GM13976 (cell line): ENCODE measurements at places on chromosomes 2 and 18.
A peak's percentile ranks its signal among the peaks of the same experiment; 100 is the strongest.

DNA sequence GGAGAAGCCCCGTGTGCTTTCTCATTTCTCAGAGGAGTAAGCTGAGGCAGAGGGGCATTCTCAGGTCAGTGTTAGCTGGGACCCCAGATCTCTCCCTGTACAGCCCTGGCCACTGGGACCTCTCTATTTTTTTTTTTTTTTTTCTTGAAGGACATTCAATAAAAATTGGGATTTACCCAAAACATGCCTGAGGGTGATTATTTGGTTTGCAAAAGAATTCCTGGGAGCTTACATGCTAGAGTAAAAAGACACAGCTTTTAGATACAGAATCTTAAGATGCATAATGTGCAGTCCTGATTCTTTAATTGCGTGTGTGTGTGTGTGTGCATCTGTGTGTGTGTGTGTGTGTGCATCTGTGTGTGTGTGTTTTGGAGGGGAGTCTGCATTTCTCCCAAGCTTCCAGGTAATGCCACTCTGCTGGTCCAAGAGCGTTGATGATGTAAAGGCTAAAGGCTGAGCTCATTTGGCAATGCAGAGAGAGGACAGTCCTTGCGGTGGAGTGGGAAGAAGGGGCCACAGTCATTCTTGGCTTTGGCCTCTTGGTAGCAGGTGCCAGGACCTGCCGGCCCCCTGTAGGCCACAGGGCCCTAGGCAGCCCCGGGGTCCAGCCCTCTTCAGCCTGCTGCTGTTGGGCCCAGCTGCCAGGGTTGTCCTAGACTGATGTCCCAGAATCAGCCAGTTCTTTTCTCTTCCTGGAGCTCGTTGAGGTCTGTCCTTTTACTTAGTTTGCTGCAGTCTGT, 74.1 kb upstream of the MCFD2 start:
- DNase-seq = no peak

- peak; percentile 66 for DNase-seq
Observed at GRCh38 chr2:8551622-8552074, 130.2 kb upstream of the ID2 start.

- DNase-seq = no peak
Observed at GRCh38 chr2:180033993-180034894, 27.1 kb upstream of the CWC22 start.

DNA sequence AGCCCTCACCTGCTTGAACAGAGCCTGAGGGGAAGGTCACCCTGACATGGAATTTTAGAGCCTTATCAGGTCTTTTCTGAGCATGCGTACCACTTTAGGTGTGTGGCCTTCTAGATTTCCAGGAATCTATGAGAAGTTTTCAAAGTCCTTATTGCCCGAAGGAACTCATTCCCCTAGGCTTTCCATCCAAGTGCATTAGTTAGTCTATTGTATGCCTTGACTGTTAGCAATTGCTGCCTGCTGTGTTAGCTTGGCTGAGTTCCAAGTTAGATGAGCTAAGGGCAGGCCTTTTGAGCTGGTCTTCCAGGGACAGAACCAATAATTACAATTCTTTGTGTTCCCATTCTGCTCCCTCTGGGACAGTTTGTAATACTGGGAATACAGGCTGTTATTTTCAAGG, 30.8 kb upstream of the PUM2 start:
- DNase-seq = no peak

DNA sequence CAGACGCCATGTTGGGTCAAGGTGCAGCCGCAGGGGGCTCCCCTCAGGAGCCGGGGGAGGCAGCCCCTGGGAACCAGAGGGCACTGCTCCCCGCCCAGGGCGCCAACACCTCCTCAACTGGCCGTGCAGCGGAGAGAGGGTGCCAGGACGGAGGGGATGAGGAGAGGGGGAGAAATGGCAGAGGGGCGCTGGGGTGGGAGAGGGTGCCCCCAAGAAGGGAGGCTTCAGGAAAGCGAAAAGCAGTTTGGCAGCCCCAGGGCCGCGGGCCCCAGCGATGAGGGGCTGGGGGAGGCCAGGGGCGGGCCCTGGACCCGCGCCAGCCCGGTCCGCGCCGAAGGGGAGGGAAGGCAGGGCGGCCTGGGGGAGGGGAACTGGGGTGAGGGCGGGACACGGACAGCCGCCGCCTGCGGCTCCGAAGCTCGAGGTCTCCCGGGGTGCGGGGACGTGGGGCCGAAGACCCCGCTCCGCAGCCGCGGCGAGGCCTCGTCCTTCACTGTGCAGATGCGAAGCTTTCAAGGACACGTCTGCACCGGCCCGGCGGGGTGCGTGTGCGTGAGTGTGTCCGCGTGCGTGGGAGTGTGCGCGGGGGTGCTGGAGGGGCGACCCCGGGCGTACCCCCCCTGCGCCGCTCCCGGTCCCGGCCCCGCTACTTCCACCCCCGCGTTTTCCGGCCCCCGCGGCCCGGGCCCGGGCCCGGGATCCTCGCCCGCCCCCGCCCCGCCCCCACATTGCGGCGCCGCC, 1.4 kb downstream of the DNMT3A start:
- DNase-seq = peak; percentile 51

- no peak for DNase-seq
Observed at GRCh38 chr2:40034801-40035200, 255.7 kb upstream of the THUMPD2 start.

DNA sequence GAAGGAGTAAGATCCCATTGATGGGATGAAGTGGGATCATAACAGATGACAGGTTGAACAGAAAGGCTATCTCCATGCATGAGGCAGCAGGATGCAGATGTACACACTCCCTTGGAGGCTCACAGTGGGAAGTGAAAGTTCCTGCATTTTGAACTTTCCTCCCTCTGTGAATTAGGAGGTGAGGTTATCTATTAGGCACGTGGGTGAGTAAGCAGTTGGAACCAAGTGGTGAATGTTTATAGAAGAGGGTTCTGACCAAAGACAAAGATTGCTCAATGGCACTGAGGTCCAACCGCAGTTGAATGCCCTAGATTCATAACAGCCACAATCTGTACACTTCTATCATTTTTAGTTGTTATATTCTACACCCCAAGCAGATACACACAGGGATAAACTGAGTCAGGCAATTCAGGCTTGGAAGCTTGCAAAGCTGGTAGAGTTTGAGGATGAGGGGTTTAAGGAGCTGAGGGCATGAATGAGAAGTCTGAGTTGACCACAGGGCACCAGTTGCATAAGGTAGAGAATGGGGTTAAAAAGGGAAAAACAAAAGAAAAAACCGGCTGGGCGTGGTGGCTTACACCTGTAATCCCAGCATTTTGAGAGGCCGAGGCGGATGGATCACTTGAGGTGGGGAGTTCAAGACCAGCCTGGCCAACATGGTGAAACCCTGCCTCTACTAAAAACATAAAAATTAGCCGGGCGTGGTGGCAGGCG, 7.1 kb upstream of the KCMF1 start:
- DNase-seq = no peak

GRCh38 chr18:50790241-50790640, 29.6 kb downstream of the MRO start:
- DNase-seq = no peak

GRCh38 chr2:159971365-159972152, 90.9 kb downstream of the PLA2R1 start:
- no peak for DNase-seq

DNA sequence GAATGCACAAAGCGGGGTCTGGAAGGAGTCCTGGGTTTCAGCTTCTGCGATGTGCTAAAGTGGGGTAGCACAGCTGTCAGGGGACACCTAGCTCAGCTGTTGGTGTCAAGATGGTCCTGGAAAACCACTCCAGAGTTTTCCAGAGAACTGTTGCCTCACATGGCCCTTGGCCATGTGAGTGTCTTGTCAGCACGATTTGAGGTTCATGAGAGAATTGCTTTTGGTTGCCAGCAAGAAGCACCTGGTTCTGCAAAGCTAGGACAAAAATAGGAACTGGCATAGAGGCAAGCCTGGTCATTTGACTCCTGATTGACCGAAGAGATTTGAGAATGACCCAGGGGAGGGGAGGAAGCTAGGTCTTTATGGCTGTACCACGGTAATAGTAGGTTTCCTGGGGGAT, 50.4 kb upstream of the CTLA4 start:
- no peak for DNase-seq

DNA sequence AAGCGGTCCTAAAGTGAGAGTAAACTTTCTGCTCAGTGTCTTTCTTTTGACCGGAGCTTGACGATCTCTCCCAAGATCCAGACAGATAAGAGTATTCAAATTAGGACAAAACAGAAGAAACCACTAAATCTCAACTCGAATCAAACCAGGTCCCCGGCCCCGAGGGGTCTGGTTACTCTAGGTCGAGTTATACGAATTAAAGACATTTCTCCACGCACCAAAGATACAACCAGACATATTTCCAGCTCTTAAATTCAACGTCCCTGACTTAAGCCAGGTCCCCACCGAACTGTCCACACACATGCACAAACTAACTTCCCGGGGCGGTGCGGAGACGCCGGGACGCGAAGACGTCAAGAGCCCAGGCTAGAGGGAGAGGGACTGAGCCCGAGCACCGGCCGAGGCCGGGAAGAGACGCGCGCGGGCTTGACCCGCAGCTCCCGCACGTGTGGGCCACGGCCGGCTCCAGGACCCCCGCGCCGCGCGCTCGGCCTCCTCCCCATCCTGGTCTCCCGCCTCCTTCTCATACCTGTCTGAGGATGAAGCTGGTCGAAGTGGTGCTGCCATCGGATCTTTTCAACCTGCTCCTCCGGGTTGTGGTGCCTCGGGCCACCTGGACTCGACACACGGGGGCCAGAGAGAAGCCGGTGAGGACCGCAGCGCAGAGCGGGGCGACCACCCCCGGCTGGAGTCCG, 896 bp downstream of the CACNB4 start:
- DNase-seq = peak; percentile 71

DNA sequence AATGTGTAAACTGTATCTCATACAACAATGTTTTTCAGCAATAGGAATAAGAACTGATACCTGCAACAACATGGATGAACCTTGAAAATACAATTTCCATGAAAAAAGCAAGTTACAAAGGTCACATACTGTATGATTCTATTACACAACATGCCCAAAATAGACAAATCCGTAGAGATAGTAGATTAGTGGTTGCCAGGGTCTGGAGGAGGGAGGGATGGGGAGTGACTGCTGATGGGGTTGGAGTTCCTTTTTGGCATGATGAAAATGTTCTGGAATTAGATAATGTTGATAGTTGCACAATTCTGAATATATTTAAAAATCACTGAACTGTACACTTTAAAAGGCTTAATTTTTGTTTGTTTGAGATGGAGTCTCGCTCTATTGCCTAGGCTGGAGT, 33.8 kb downstream of the UBXN4 start:
- no peak for DNase-seq

DNA sequence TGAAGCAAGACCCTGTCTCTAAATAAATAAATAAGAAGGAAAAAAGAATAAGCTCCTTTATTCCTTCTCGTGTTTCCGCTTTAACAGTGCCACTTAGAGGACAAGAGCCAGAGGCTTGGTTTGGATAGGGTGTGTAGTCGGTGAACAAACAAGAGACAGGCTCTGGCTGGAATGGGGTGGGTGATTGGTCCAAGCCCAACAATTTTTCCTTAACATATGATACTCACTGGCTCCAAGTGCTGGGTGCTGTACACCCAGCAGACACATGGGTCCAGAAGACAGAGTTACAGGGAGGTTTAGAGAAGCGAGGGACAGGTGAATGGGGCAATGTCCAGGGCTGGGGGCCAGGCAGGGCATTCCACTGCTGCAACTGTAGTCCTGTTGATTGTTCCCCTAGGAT, 77.8 kb downstream of the NCAPH start:
- no peak for DNase-seq

DNA sequence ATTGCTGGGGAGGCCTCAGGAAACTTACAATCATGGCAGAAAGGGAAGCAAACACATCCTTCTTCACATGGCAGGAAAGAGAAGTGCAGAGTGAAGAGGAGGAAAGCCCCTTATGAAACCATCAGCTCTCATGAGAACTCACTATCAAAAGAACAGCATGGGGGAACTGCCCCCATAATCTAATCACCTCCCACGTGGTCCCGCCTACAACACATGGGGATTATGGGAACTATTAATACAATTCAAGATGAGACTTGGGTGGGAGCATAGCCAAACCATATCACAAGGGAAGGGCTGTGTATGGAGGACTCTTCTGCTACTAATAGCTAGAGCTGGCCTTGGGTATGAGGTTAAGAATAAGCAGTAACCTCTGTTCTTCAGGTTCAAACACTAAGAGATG, 8.8 kb upstream of the SETBP1 start:
- no peak for DNase-seq

GRCh38 chr2:109143214-109144187, 14.5 kb downstream of the SH3RF3 start:
- DNase-seq = peak; percentile 64

DNA sequence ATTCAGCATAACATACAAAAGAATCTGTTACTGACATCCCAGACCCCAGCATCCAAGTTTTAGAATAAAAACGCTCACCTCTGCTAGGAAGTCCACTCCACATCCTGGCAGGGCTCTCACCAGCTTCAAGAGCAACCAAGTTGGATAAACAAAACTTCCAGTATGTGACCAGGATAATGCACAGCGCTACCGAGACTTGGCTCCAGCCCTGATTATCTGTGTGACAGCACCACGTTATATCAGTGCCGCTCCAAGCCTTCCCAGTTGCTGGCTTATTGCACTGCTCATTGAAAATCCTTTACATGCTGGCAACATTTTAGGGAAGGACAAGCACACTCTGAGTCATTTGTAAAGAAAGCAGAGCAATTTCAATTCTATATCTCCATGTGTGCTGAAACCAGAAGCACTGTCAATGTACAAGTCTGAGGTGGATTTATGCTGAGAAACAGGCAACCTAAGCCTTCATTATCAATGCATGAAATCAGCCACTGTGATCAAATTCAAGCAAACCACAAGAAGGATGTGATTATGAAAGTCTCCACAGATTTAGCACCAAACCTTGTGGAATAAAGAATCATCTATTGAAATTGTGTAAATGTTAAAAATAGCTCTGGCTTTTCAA, 115.7 kb downstream of the ZNF385B start:
- DNase-seq = no peak

DNA sequence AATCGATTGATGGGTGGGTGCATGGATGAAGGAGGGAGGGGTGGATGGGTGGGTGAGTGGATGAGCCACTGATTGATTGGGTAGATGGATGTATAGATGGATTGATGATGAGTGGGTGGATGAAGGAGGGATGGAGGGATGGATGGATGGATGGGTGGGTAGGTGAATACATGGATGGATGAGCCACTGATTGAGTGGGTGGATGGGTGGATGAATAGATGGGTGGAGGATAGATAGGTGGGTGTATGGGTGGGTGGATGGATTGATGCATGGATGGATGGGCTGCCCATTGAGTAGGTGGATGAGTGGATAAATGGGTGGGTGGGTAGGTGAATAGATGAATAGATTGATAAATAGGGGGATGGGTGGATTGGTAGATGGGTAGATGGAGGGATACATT, 30.9 kb downstream of the MLPH start:
- DNase-seq = no peak

- no peak for DNase-seq
Observed at GRCh38 chr2:167987558-167987957, 259.8 kb downstream of the STK39 start.

- DNase-seq = no peak
Observed at GRCh38 chr2:148517296-148517695, 127.3 kb upstream of the EPC2 start.

- DNase-seq = no peak
Observed at GRCh38 chr18:12960395-12960794, 12.6 kb downstream of the SEH1L start.

- DNase-seq = no peak
Observed at GRCh38 chr2:8028981-8029380, 652.9 kb upstream of the ID2 start.
